ENCODE measurements at places on chromosomes 1 and 21.

GRCh38 chr1:87951852-87952251 lies 623.2 kb downstream of the LMO4 start:
- DNase-seq = no peak
- no peak overlapping the region for H3K4me3 ChIP-seq
- H3K4me1 ChIP-seq = peaks cover 13% of the 10 kb centered on the region
- H3K36me3 ChIP-seq = no peaks in the 10 kb centered on the region
- H3K27me3 ChIP-seq = no peaks in the 10 kb centered on the region

- no peaks in the 10 kb centered on the region for H3K36me3 ChIP-seq
- DNase-seq = no peak
- no peaks in the 10 kb centered on the region for H3K27me3 ChIP-seq
- no peak overlapping the region for H3K4me3 ChIP-seq
- H3K4me1 ChIP-seq = peaks cover 9% of the 10 kb centered on the region
Observed at GRCh38 chr1:234589854-234590620, 19.9 kb downstream of the IRF2BP2 start.

DNA sequence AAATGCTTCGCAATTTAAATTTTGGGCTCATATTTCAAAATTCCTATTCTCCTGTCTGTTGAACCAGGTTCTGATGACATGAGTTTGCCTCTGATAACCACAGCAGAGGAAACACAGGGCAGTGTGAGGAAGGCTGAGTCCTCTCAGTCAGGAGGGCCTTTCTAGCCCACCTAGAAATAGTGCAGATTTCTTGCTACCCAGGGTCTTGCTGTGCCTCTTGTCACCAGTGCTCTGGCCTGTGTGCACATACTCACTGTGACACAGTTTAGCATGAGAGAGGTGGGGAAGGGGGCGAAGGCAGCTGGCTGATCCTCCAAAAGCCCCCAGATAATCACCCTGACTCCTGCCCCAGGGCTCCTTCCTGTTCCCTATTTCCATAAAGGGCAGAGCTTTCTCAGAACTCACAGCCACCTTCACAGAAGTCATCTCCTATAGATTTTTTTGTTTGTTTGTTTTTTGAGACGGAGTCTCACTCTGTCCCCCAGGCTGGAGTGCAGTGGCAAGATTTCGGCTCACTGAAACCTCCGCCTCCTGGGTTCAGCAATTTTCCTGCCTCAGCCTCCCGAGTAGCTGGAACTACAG lies 23.7 kb downstream of the ERRFI1 start:
- H3K27me3 ChIP-seq = no peaks in the 10 kb centered on the region
- no peaks in the 10 kb centered on the region for H3K36me3 ChIP-seq
- H3K4me3 ChIP-seq = no peak overlapping the region
- DNase-seq = no peak
- peaks cover 32% of the 10 kb centered on the region for H3K4me1 ChIP-seq

DNA sequence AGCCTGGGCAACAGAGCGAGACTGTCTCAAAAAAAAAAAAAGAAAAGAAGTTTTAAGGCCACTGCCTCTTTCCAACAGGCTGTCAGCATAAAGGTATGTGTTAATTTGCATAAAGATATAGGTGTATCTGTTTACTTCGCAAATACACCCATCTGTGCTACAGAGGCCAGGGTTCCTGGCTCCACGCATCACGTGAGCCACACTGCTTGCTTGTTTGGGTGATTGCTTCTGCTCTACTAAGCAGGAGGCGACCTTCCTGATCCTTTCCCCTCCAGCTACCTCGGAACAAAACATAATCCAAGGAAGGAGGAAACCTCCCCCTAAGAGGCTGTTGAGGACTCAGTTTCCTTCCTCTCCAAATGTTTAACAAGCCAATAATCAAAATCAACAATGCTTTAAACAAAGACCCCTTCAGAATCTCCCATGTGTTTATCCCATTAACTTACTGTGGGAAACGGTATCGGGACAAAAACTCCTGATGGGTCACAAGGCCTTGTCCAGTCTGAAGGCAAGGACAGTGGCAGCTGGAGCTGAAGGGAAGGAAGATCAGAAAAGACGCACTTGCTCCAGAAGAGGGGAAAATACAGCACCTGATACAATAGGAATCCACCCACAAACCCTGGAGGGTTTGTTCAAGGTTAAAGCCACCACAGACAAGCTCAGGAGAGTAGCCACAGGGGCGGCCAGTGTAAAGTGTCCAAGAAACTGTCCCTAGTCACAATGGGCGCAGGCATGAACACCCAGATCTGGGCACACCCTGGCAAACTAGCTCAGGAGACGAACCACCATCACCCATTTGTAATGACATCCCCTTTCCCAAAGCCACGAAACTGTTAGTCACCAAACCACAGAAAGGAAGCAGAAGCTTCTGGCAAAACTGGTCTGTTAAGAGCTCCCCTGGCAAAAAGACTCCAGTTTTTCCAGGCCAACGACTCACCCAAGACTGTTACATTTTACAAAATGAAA lies 17.2 kb downstream of the CTNNBIP1 start:
- H3K27me3 ChIP-seq = no peaks in the 10 kb centered on the region
- peaks cover 8% of the 10 kb centered on the region for H3K36me3 ChIP-seq
- peak overlapping the region; percentile 97 for H3K27ac ChIP-seq

DNA sequence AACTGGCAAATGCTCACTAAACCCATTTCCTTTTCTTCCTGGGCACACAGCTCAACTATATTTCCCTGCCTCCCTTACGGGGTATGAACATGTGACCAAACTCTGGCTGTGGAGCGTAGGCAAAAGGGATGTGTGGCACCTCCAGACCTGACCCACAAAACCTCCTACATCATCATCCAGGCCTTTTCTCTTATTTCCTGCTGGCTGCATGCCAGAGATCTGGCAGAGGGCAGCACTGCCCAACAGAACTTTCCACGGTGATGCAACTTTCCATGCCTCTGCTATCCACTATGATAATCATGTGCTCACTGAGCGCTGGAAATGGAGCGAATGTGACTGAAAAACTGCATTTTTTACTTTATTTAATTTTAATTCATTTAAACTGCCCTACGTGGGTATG lies 99.6 kb upstream of the CACNA1E start:
- no peaks in the 10 kb centered on the region for H3K4me1 ChIP-seq
- DNase-seq = no peak
- H3K27me3 ChIP-seq = peaks cover 5% of the 10 kb centered on the region
- no peak overlapping the region for H3K4me3 ChIP-seq

DNA sequence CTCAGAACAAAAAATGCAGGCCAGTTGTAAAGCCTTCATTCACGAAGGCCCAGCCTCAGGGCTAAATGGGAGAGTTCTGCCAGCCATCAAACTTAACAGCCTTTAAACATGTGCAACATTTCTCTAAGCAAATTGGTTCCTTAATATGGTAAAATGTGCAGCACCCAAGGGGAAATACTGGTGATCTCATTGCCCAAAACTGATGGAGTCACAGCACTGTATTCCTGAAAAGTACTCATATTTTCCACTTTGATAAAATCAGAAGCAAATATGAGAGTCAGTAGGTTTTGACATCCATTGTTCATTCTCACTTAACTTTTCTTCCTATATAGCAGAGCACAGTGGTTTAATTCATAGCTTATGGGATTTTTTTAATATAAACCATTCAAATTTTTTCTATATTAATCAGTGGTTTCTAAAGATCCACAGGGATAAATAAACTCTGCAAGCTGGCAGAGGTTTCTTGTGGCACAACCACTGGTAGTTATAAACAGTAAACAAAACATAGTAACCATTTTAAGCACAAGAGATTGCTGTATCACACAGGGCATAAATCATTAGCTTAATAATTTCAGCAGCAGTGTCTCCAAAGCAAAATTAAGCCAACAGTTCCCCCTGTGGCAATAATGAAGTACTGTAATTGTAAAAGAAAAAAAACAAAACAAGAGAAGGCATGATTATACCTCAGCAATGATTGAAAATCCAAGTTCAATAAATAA lies 106.9 kb upstream of the LYPLAL1 start:
- H3K4me1 ChIP-seq = no peaks in the 10 kb centered on the region
- no peak overlapping the region for H3K27ac ChIP-seq
- no peaks in the 10 kb centered on the region for H3K36me3 ChIP-seq
- no peaks in the 10 kb centered on the region for H3K27me3 ChIP-seq
- DNase-seq = no peak

DNA sequence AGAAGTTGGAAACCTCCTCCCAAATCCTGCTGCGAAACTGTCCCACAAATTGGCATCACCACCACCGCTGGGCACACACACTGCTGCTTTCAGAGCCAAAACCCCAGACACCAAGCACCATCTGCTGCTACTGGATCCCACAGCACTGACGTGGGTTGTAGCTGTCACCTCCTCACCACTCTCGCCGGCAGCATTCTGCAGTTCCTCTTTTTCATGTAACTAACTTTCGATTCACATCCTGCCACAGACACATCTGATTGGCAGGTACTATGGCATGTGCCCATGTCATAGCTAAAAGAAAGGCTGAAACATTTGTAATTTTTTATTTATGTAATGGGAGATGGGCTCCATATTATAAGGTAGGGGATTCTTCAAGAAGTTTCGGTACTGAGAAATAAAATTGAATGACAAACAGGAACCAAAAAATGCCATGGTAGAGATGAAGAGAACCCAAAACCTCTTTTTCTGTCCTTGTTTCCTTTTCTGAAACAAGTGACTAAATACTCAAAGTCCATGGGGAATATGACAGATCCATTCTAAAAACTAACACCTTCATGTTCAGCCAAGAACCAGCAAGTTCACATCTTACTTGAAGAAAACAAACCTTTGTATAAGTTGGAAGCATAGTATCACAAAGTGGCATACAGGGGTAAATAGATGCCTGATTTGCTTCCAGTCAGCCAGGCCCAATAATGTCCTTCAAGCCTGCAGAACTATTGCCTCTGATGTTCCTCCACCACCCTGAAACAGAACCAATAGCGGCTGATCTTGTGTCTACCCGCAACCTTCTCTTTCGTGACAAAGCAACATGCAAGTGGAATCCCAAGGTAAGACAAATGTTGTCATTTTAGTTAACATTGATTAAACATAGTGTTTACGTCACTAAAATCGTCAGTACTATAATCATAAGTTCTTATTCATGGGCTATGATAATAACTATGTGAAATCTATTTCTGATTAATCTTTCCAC lies 26.6 kb upstream of the RGS13 start:
- H3K27me3 ChIP-seq = no peaks in the 10 kb centered on the region
- no peak overlapping the region for H3K4me3 ChIP-seq
- no peak for DNase-seq
- H3K27ac ChIP-seq = no peak overlapping the region

DNA sequence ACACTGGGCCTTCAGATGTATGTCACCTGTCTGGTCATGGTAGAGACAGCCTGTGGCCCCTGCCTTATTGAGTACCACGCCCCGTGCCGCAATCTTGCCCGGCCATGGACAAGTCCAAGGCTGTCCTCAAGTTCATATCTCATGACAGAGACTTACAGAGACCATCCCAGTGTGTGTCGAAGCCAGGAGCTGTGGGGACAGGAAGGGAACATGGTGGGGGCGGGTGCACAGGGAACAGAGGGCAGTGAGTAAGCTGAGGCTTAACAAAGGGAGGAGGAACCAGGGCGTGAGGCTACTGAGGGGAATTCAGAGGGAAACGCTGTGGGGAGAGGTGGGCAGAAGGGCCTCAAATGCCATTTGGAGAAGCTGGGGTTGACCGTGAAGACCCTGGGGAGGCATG lies 75.8 kb downstream of the ALPL start:
- no peak overlapping the region for H3K27ac ChIP-seq
- no peaks in the 10 kb centered on the region for H3K27me3 ChIP-seq
- H3K4me3 ChIP-seq = no peak overlapping the region
- H3K4me1 ChIP-seq = no peaks in the 10 kb centered on the region

- H3K36me3 ChIP-seq = no peaks in the 10 kb centered on the region
- no peak overlapping the region for H3K27ac ChIP-seq
- H3K27me3 ChIP-seq = no peaks in the 10 kb centered on the region
- no peaks in the 10 kb centered on the region for H3K4me1 ChIP-seq
Observed at GRCh38 chr1:30909365-30910068, 959 bp upstream of the SDC3 start.

- H3K27me3 ChIP-seq = no peaks in the 10 kb centered on the region
- H3K36me3 ChIP-seq = no peaks in the 10 kb centered on the region
- H3K27ac ChIP-seq = no peak overlapping the region
- peak; percentile 17 for DNase-seq
- H3K4me1 ChIP-seq = no peaks in the 10 kb centered on the region
Observed at GRCh38 chr1:228315484-228315944, 91.1 kb downstream of the TRIM11 start.

DNA sequence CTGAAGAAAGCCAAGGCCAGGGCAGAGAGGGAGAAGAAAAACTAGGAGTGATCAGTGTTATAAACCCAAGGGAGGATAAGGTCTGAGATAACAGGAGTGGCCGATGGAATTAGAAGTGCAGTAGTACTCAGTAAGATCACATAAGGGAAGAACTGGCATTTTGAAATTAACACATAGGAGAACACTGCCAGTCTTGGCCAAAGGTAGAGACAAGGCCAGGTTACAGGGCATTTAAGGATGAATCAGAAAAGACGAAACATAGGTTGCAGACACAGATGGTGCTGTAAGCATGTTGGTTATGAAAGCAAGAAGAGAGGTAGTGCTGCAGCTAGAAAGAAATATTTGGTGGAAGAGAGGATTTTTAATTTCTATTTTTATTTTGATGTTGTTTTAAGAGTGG lies 278.9 kb upstream of the SNX7 start:
- no peaks in the 10 kb centered on the region for H3K36me3 ChIP-seq
- DNase-seq = no peak
- no peak overlapping the region for H3K4me3 ChIP-seq
- H3K27me3 ChIP-seq = no peaks in the 10 kb centered on the region
- H3K4me1 ChIP-seq = peaks cover 2% of the 10 kb centered on the region

GRCh38 chr1:224434691-224435317 lies at the start of gene WDR26:
WDR26 (minus strand) TSS chr1:224434797.
- peak within 1 kb of the TSS; percentile 57 for H3K4me3 ChIP-seq
- DNase-seq = no peak
- no peaks in the 10 kb centered on the region for H3K27me3 ChIP-seq
- H3K27ac ChIP-seq = peak within 1 kb of the TSS; percentile 62
- H3K4me1 ChIP-seq = peaks cover 18% of the 10 kb centered on the region

DNA sequence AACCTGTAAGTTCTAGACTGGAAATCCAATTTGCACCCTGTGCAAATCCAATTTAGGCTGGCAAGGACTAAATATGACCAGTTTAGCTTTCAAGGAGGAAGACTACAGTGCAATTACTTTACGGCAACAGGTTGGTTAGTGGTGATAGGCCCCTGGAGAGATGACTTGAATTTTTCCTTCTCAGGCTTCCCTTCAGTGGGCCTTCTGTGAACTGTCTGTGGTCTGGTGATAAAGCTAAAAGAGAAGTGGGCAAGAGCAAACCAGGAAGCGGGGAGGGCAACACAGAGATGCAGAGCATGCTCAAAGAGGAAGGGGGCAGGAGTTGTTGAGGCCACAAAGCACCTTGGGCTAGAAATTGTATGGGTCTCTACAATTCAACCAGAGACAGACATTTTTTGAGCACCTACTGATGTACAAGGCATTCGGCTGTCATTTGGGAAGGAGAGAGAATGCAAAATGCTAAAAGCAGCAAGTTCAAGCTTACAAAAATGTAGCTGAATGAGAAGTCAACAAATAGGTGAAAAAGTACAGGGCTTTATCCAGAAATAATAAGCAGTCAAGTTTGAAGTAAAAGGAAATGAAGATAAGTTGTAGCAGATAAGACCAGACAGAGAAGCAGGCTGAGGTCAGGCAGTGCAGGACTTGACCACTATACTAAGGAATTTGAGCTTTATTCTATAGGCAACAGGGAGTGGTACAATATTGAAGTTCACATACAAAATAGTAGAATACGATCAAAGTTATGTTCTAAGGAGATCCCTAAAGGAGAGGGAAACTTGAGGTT lies 23.9 kb downstream of the INPP5B start:
- no peak for DNase-seq
- no peak overlapping the region for H3K4me3 ChIP-seq
- H3K36me3 ChIP-seq = no peaks in the 10 kb centered on the region
- H3K27ac ChIP-seq = no peak overlapping the region
- H3K27me3 ChIP-seq = no peaks in the 10 kb centered on the region

- H3K27ac ChIP-seq = no peak overlapping the region
- H3K27me3 ChIP-seq = no peaks in the 10 kb centered on the region
- no peaks in the 10 kb centered on the region for H3K4me1 ChIP-seq
- no peaks in the 10 kb centered on the region for H3K36me3 ChIP-seq
- no peak overlapping the region for H3K4me3 ChIP-seq
Observed at GRCh38 chr1:206550446-206550845, 43.1 kb downstream of the RASSF5 start.

Data from RWPE2 (cell line).